Melanocyte of skin (primary cell): ENCODE measurements at places on chromosomes 11 and 22. TPM values are rescaled to one million over a fixed set of nuclear protein-coding genes. Genes with fewer than 3 reads are reported as not detected.

Gene KRTAP5-9
- not detected in 2 replicates for total RNA-seq

Gene OR52I1
- not detected in 2 replicates for total RNA-seq

Gene LMO2
- total RNA-seq, result under 0.01 and 0.15 TPM in 2 replicates

Gene RPS13
- 754 and 865 TPM in 2 replicates for total RNA-seq

Gene TH
- not detected in 2 replicates for total RNA-seq

Gene HSPB2
- total RNA-seq, result 2.5 and 3.1 TPM in 2 replicates

Gene CRACR2B
- not detected in 2 replicates for total RNA-seq

Gene CDC45
- 26.5 and 39.6 TPM in 2 replicates for total RNA-seq

Gene ALX4
- not detected in 2 replicates for total RNA-seq

Gene HBD
- not detected in 2 replicates for total RNA-seq

Gene APLNR
- not detected in 2 replicates for total RNA-seq

Gene WBP2NL
- total RNA-seq, result under 0.01 and 0.15 TPM in 2 replicates

Gene CARD16
- 4.8 and 16.3 TPM in 2 replicates for total RNA-seq

Gene BIK
- total RNA-seq, result 0.77 and 2.3 TPM in 2 replicates

Gene C22orf23
- total RNA-seq, result 0.15 TPM in 1 of 2 replicates, not detected in the other

Gene H19
- total RNA-seq, result 0.33 and 0.62 TPM in 2 replicates

Gene SLC25A45
- total RNA-seq, result 3.8 and 6.9 TPM in 2 replicates

Gene AGBL2
- 5.5 and 11.0 TPM in 2 replicates for total RNA-seq

Gene C11orf87
- not detected in 2 replicates for total RNA-seq

Gene DTX4
- total RNA-seq, result 2.0 and 4.0 TPM in 2 replicates

Gene GSTT2B
- 2.6 and 2.7 TPM in 2 replicates for total RNA-seq

Gene BTBD18
- total RNA-seq, result not detected in 2 replicates

Gene ISX
- total RNA-seq, result not detected in 2 replicates

Gene LDHAL6A
- not detected in 2 replicates for total RNA-seq

Gene MYBPC3
- total RNA-seq, result not detected in 2 replicates

Gene PDE3B
- total RNA-seq, result 12.0 and 22.5 TPM in 2 replicates

Gene ASCL2
- not detected in 2 replicates for total RNA-seq

Gene MRPL16
- 49.9 and 67.6 TPM in 2 replicates for total RNA-seq

Gene UPB1
- total RNA-seq, result not detected in 2 replicates

Gene ADAMTS8
- total RNA-seq, result not detected in 2 replicates
